ENCODE measurements at places on chromosomes 2 and 18.

- DNase-seq, result no peak
These were observed 5.9 kb downstream of the SERPINB11 start for GRCh38 chr18:63708650-63709049.

- no peak for DNase-seq
These were observed 315.7 kb downstream of the GBX2 start for GRCh38 chr2:235852526-235852920.

GRCh38 chr2:155442755-155443372, 744.4 kb downstream of the KCNJ3 start:
- DNase-seq, result no peak

- no peak for DNase-seq
These were observed 12.9 kb upstream of the TEX51 start for GRCh38 chr2:126885751-126886210.

DNA sequence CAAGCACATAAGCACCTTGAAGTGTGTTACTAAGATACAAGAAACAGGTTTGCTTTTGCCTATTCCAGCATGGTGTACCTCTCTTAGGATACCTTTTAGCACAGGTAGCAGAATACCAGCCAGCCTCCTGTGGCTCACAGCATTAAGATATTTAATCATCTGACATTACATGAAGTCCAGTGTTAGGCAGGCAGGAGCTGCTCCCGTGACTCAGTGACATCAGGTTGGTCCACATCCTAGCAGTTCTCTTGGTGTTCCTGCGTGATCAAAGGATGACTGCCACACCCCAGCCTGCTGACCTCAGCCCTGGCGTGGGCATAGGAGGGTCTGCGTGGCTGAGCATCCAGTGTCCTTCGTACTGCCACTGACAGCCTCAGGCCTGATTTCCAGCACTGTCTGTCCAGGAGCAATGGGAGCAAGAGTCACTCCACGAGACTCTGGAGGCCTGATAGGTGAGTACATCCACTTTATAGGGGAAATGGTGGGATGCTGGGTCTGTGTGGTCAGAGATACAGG, 3.6 kb upstream of the DTYMK start:
- DNase-seq, result no peak

GRCh38 chr2:69570474-69570873, 73.1 kb downstream of the AAK1 start:
- DNase-seq, result no peak

GRCh38 chr2:240462707-240463273, 27.3 kb downstream of the GPC1 start:
- DNase-seq, result no peak

GRCh38 chr2:170816504-170817092, at the start of gene GAD1:
Gene GAD1 (plus strand): TSS chr2:170816887. CDS start chr2:170818592, 1,705 bp downstream.
- no peak for DNase-seq

DNA sequence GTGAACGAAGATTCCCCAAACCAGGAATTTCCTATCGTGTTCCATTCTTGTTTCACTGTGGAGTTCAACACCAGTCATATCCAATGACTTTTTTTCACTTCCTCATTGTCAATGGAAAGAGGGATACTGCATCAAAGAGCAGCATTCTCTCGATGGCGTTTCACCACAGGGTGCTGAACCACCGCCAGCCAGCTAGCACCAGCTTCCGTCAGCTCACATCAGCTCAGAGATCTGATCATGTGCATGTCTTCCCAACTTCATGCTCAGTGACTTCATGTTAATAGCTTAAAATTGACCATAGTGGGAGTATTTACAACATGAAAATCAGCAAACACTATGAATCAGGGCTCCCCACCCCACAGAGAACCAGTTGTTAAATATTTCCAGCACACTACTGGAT, 359.9 kb downstream of the TNS1 start:
- no peak for DNase-seq

DNA sequence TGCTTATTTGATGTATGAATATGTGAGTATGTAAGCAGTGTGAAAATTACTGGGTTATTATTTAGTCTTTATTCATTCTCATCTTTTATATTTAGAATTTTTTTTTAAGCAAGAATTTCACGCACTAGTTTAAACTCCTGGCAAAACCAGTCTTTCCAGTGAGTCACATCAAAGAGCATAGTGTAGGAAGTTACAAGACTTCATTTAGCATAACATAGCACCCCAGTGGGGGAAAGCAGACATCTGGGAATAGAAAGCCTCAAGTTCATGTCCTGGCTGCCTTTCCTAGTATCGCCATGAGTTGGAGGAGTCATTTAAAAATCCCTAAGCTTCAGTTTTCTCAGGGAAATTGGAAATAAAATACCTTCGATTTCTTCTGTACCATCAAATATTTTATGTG, 408.3 kb downstream of the NUP35 start:
- DNase-seq, result no peak

- DNase-seq, result no peak
These were observed 14.9 kb upstream of the ECEL1 start for GRCh38 chr2:232502511-232502910.

GRCh38 chr2:197372592-197372991, 62.0 kb upstream of the ANKRD44 start:
- DNase-seq, result no peak

- no peak for DNase-seq
These were observed 69.0 kb downstream of the CPO start for GRCh38 chr2:207008105-207008990.

DNA sequence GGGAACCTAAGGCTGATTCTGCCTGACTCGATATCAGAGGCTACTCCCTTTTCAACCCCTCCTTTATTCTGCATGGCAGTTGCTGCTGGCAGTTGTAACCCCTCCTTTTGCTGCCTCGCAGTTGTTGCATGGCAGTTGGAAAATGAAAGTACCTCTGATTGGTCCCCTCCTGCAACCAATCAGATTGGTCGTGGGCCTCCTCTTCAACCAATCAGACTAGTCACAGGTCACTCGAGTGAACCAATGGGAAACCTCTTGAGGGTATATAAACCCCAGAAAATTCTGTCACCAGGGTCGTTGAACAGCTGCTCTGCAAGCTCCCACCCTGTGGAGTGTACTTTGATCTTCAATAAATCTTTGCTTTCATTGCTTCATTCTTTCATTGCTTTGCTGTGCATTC, 294.3 kb upstream of the SLC8A1 start:
- DNase-seq, result no peak

DNA sequence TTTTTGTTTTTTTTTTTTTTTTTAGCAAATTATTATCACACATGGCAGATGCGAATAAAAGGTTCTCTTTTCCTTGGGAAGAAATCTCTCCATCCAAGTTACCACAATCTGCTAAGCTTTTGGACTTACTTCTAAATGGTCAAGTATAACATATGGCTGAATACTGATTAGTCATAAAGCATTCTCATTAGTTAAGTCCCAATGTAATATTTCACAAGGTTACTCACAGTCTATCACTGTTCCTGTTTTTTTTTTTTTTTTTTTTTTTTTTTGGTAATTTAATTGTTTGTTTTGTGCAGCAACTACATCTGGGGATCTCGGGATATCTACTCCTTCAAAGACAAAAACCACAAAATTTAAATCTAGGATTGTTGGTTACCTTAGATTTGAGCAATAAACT, 771.7 kb downstream of the CPS1 start:
- DNase-seq, result no peak

DNA sequence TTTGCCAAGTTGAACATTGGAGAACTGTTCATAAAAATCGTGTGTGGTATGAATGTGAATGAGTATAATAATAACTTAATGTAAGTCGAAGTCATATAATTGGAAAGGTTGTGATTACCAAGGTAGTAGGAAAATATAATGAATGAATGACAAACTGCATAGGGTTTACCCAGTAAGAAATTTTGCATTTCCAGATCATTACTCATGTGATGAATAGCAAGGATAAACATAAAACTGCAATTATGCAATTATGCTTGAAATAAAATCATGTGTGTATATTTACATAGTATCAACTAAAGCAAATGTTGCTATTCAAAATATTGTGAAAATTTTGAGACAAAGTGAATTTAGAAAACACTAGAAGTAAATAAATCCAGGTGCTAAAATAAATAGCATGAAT, 1108.7 kb upstream of the TMEFF2 start:
- no peak for DNase-seq

DNA sequence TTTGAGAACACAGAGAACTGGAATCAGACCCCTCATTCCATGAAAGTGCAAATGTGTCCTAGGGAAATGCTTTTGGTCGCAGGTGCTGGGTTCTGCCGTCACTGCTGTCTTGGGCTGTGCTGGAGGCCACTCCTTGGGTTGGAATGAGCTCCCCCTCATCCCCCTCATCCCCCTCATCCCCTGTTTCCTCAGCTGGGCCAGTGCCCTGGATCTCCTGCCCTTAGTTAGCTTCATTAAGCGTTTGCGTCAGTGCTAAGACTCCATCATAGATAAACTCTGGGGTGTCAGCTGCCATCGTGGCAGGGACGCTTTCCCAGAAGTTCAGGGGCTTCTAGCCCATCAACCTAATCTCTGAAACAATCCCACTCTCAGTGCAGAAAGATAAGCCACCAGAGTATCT, 97.1 kb upstream of the ZNF516 start:
- DNase-seq, result no peak

- no peak for DNase-seq
These were observed 91.5 kb downstream of the GULP1 start for GRCh38 chr2:188383158-188383557.

GRCh38 chr2:9602412-9602811, 28.4 kb downstream of the YWHAQ start:
- no peak for DNase-seq

DNA sequence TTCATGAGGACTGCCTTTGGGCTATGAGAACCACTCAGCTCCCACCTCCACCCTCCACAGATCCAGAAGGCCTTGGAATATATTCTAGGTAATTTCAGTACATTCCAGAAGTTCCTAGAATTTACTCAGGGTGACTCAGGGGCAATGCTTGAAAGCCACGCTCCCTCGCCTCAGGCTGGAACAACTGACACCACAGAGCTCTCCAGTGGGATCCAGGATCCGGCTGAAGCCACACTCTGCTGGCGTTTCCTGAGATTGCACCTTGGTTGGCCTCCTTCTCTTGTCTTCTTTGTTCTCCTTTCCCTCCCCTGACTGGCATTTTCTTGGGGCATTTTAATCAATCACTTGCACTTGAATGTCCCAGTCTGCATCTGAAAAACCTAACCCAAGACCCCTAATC, 92.6 kb upstream of the KCNE4 start:
- DNase-seq, result no peak

DNA sequence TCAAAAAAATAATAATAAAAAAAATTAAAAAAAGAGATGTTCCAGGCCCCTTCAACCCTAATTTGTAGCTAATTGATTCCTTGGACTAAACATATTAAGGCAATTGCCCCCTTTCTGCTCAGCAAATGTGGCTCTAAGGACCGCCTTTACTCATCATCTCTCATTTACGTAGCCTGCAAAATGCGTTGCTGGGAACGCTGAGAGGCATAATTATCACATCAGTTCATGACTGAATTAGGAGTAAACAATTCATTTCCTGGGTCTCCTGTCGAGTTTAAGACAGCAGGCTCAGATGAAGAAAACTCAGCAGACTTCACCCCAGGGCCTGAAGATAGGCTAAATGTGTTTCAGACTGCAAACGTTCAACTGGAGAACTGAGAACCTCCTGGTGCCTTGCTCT, 413.5 kb downstream of the NBAS start:
- no peak for DNase-seq

DNA sequence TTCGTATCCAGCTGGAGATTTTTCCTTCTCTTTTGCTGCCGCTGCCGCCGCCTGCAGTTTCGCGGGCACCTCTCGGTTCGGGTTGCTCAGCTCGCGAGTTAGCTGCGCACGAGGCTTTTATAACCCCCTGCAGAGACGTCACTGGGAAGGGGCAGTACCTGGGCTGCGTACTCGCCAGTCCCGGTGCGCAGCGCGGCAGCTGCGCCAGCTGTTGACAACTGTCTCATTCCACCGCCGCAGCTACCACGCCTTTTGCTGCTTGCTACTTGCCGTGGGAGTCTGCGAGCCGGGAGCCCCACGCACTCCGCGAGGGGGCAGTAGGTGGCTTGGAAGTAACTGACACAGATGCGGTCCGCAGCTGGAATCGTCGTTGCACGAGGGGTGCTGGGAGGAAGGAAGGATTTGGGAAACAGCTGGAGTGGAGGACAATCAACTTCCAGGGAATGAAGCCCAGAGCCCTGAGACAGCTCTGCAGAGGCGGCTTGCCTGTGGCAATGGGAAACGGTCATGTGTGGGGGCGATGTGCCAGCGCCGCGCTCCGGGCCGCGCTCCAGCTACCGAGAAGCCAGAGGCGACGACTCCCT, at the start of gene TACR1:
Gene TACR1, minus strand, starts transcription at position 93 of the 584 bp plus-strand sequence. CDS start 586 bp downstream, outside the sequence.
- DNase-seq, result peak; percentile 9

GRCh38 chr2:241795021-241795999, 13.7 kb upstream of the NEU4 start:
- DNase-seq, result no peak

DNA sequence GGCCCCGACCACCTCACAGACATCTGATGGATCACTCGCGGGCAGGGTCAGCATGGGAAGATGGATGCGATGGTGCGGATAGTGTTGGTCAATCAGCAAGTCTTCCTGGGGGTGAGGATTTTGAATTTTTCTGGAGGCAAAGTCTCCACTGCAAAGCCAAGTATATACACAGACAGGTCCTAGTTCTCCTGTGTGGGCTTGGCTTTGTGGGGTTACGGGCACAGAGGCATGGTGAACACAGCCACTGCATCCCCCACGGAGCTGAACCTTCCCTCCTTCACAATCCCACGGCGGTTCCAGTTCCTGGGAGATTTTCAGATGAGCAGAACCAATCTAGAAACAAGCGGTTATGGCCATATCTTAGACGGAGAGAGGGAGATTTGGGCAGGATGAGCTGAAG, 35.8 kb downstream of the CNGA3 start:
- no peak for DNase-seq

- DNase-seq, result no peak
These were observed 134.5 kb downstream of the NYAP2 start for GRCh38 chr2:225534037-225534436.

GRCh38 chr2:157901325-157901724, 25.2 kb upstream of the ACVR1 start:
- DNase-seq, result no peak

- DNase-seq, result no peak
These were observed 78.8 kb upstream of the IGFBP5 start for GRCh38 chr2:216774180-216774579.

DNA sequence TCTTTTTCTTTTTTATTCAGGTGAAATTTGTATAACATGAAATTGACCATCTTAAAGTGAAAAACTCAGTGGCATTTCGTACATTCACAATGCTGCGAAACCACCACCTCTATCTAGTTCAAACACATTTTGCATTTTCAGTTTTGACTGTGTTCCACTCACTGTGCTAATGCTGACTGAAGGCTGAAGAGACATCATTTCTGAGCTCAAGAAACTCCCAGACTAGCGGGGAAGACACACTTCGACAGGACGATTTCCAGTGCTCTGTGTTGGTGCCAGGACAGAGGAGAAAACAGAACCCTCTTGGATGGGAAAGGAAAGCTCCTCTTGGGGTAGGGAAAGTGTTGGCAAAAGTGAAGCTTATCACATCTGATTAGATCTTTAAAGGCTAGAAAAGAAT, 44.2 kb upstream of the CBLN2 start:
- no peak for DNase-seq

DNA sequence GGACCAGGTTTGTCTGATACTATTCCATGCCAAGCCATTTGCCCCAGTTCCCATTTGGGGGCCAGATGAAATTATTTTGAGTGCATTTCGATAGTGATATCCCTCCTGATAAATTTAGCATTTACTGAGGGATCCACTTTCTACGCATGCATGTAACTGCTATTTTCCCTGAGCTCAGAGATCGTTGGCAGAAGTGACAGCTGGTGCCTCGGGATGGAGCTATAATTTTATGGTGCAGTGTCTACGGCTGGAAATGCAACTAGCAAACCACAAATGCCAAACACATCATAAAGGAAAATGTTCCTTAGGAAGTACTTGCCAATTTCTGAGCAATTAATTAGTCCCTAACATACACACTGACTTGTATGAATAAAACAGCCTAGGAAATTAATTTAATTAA, 254.8 kb downstream of the SLC8A1 start:
- no peak for DNase-seq

Data from effector memory CD8-positive, alpha-beta T cell (primary cell).